ENCODE measurements at places on chromosomes 3 and 15.

- DNase-seq, result no peak
Observed at GRCh38 chr3:186193534-186194450, 84.9 kb upstream of the ETV5 start.

DNA sequence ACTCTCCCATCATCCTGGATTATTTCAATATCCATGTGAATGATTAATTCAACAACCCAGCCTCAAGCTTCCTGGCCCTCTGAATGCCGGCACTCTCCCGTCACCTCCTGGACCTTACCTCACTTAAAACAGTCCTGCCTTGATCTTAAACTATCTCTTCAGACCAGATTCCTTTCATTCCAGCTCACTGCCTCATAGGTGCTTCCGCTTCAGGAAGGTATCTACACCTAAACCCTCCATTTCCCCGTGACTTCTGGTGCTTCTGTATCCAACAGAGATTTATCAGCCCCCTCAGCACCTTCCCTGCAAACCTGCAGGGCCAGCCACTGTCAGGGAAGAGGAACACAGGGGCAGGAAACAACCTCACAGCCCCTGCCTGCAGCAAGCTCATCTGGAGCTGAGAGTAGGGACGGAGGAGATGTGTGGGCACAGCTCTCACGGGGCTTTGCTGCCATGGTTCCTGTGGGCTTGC is 98.9 kb upstream of the TJP1 start:
- no peak for DNase-seq

GRCh38 chr3:67083277-67083676 is 85.2 kb downstream of the KBTBD8 start:
- DNase-seq, result no peak

GRCh38 chr3:147812186-147812911 is 403.2 kb downstream of the ZIC1 start:
- DNase-seq, result no peak

GRCh38 chr3:196344663-196345062 is 6.5 kb upstream of the TM4SF19 start:
- DNase-seq, result no peak

GRCh38 chr3:122786066-122786465 is 7.6 kb downstream of the HSPBAP1 start:
- DNase-seq, result no peak

GRCh38 chr3:70815817-70816216 is 503.4 kb upstream of the MDFIC2 start:
- DNase-seq, result no peak

DNA sequence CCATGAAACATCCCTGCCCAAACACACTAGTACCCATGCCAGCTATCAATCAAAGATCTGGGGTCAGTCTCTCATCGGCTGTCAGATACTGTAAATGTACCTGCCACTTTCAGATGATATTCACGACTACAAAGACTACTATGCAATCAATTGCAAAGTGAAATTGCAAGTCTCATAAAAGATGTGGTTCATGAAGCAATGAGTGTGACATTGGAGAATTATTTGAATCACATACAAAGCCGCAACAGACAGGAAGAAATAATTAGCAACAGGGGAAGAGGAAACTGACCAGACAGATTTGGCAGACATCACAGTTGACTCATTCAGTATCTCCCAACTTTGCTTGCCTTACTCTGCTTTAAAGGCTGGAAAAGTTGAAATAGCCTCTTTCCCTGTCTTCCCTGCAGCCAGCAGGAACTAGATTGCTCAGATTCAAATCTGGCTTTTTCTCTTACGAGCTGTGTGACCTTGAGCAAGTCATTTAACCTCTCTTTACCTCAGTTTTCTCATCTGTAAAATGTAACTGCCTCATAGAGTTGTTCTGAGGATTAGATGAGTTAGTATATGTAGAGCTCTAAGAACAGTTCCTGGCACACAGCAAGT is 95.7 kb upstream of the C3orf80 start:
- DNase-seq, result no peak

- no peak for DNase-seq
Observed at GRCh38 chr3:184737063-184737462, 25.2 kb upstream of the MAGEF1 start.

DNA sequence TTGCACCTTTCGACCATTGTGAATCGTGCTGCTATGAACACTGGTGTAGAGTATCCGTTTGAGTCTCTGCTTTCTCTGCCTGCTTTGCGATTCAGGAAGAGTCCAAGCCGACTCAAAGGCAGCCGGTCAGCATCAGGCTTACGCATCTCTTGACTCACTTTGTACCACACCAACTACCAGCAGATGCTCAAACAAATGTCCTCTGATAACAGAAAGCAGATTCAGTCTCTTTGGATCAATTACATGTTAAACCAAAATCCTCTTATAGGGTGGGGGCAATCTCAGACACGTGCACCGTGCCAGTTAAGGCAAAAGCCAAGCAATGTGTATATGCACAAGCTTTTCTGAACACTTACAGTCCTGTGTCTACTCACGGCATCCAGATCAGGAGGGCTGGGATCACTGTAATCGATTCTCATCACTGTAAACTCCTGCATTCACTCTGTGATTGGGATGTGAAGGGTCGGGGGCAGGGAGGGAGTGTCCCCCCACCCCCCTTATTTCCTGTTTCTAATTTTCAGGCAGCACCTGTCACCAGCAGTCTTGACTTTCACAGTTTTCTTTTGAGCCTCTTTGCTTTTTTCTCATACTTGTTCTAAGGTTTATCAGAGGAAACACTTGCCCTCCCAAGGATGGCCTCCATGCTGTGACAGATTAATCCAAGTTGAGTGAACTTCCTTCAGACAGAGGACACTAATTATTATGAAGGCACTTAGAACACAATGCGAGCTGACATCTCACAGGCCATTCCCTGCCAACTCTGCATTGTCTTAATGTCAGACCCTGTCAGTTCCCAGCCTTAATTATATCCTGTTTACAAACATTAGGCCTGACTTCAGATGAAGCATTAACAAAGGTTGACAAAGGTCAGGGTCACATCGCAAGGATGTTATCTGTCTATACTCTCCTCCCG is 153.5 kb downstream of the MECOM start:
- no peak for DNase-seq

- DNase-seq, result no peak
Observed at GRCh38 chr15:34154725-34155204, 52.9 kb downstream of the PGBD4 start.

DNA sequence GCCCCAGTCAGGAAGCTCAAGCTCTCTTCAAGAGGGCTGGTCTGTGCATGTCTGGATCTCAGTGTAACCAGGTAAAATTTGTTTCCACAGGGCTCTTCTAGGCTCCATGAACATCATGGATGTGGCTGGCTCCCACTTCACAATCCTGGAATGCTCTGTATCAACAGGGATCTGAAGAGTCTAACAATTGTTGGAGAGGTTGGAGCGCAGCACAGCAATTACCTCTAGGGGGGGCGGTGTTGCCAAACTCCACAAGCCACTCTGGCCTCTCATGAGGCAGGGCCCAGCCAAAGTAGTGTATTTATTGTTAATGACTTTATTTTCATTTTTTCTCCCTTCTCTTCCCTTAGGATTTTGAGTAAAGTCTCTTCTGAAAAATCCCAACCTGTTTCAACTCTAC is 6.1 kb upstream of the EIF2B5 start:
- no peak for DNase-seq

DNA sequence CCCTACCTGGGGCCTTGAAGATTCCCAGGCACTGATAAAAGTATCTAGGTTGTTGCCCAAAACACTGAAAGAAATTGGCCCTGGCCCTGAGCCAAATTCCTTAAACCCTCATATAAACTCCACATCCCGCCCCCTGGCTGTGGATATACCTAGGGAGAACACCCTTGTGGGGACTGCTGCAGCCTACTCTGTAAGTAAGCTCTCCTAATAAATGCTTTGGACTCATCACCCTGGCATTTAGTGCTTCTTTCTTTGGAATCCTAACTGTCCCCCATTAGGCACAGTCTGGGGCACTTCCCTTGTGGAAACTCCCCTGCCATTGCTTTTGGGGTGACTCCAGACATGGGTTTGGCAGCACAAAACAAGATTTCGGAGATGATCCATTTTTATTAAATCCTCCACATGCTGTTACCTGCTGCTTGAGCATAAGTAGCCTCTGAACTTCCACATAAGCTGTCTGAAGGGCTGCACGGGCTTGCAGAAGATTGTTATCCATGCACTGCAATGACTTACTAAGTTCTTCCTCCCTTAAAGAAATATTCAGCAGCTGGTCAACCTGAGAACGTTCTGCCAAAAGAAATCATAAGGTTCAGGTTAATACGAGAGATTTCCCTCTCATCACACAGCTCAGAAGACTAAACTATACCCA is 46.4 kb downstream of the ZNF106 start:
- no peak for DNase-seq

DNA sequence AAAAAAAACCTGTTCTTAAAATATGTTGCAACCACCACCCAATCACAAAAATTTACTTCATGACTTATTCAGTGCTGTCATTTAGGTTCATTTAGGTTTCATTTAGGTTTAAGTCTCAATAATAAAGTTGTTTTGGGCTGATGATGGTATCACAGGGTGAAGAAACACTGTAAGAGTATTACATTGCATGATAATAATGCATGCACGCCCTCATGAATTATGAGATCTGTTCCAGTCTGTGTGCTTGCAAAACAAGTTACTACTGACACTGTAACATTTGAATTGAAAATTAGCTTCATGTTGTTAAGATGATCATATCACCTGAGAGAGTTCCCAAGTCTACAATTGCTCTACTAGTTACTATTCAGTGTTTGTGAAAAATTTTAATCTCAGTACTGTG is at the start of gene AADACL2:
Gene AADACL2, plus strand, starts transcription at position 315 of the 400 bp plus-strand sequence. CDS start 109 bp downstream, outside the sequence.
- no peak for DNase-seq

- DNase-seq, result no peak
Observed at GRCh38 chr3:197802779-197803459, 11.9 kb downstream of the LRCH3 start.

DNA sequence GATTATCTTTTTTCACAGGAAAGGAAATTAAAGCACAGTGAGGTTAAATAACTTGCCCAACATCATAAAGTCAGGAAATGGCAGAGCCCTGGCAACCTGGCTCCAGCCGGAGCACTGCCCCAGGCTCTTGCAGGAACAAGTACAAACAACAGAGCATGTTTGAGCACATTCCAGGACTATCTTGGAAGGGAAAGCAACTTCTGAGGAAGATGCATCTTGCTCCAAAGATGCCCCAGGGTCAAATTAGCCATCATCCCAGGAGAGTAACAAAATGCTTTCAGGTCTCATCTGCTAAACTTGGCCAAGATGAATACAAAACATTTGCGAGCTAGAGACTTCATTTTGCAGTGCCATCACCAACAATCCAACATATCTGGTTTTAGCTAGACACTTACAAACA is 162.4 kb upstream of the LRRN1 start:
- DNase-seq, result no peak

DNA sequence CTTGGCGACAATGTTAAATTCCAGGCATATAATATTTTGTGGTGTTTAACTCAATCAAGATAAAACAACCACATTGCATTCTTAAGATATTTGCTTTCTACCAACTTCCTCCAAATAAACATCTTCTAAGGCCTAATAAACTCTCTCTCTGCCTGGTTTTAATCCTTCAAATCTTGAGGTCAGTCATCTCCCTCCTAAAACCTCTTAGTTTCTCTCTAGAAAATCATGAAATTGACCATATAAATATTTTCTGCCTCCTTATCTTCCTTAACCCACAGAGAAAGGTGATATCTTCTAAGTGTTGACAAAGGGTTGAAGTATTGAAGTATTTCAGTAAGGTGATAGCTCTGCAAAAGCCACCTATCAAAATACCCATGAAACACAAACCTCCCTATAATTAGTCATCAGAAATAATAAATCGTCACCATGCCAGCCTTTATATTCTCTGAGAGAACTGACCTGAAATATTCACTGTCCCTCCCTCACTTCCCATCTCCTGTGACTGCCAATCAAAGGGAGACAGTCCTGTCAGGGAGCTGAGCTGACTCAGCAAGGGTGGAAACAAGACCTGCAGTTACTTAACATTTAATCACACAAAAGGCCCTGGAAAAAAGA is 1261.1 kb downstream of the ROBO1 start:
- no peak for DNase-seq

Data from hypothalamus (tissue), 51 donors.